CD4-positive, alpha-beta T cell treated with Interleukin-17A for 1 hour (primary cell): ENCODE measurements at places on chromosomes 12 and 14.

DNA sequence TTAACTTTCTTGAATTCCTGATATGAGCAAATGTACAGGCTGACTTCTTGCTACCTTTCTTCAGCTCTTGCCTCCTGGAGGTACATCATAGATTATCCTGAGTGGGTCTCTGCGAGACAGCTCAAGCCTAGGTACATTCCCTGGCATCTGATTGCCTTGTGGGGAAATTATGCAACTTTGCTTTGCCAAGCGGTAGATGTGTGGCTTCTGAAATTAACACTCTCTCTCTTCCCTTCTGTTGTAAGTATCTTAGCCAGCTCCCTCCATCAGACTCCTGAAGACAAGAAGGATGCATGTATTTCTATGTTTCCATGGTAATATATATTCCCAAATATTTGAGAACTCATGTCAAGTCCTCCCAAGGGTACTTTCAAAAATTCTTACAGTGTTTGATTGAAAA, 16.2 kb upstream of the SLC16A7 start:
- DNase-seq = no peak

DNA sequence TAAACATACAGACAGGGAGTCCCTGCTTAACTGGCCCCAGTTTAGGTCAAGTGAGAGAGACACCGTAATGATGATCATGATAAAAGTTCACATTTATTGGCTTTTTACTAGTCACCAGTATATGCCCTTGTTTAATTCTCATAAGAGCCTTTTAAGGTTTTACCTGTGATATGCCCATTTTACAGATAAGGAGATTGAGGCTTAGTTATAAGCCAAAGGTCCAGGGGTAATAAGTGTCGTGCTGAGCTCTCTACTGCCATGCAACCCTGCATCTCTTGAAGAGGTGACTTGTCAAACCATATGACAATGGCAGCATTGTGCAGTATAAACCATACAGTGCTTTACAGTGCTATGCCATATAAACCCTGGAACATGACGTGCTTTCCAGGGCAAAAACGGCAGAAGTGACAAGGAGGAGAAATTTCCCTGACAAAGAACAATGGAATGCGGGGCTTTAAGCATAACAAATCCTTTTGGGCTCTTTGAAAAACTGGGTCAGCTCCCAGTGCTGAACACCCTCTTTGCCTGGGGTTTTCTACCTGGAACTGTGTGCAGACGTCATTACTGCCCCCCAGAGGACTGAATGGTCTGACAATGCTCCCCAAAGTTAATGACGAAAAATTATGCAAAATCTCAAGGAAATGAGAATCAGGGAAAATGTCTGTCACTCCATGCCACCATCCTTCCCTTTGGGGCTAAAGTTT, 59.7 kb upstream of the C14orf132 start:
- DNase-seq = no peak

DNA sequence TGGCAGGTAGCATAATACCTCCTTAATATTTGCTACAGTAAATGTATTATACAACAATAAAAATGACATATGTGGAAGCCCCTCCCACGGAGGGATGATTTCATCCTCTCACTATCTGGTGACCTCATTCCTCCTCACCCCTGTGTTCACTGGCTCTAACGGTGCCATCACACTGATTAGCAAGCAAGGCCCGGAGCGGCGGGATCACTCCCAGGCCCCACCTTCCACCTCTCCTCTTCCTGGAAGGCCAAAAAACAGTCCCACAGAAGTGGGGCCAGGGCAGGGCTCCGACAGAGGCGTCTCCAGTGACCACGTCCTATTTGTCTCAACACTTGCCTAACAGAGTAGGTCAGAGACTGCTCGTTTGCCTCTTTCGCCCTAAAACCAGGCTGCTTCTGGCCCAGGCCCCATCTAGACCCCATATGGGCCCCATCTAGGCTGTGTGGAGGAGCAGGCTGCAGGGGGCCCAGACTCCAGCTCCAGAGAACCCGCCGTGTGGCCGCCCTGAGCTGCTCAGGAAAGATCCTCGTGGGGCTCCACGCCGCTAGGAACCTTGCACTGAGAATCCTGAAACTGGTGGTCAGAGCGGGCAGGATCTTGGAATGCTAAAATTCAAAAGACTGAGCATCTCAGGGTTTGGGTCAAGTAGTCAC, 3.7 kb downstream of the SELPLG start:
- DNase-seq = peak; percentile 82

DNA sequence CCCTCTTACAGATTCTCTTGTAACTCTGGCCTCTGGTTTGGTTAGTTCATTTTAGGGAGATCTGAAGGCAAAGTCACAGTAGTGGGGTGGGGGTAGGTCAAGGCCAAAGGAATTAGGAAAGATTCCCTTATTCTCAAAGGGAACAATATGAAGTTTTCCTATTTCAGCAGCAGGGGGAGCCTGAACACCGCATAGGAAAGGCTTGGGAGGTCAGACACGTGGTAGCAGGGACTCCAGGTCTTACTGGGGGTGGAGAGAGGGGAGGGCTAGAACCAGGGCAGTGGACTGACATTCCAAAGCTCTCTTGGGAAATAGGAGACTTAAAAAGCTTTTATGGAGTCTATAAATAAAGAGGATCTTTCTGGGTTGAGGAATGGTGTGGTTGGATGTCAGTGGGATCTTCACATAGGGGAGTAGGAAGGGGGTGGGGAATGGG, 1.3 kb downstream of the ZC3H10 start:
- DNase-seq = peak; percentile 78

- DNase-seq = no peak
These were observed 86.0 kb upstream of the HIF1A start for GRCh38 chr14:61609191-61609843.

- no peak for DNase-seq
These were observed 29.8 kb downstream of the GOLGA3 start for GRCh38 chr12:132798836-132799235.

GRCh38 chr12:122102331-122102730, 23.8 kb downstream of the MLXIP start:
- DNase-seq = no peak

DNA sequence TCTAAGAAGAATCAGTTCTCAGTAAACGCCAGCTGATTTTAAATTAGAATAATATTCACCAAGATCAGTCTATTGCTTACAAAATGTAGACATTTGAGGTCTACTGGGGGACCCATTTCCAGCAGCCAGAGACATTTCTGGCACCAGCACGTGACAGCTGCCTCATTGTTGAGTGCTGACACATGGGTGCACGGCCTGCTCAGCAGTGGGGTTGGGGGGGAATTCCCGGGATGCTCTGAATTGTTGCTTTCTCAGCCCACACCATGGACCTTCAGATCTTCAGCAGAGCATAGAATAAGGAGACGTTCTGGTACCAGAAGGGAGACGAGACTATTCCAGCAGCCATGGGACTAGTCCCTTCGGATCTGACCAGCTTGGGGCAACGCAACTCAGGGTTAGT, 18.3 kb downstream of the PLEKHG7 start:
- DNase-seq = no peak
